Dermis microvascular lymphatic vessel endothelial cell (primary cell): ENCODE measurements at places on chromosomes 5 and 9. TPM values are rescaled to one million over a fixed set of nuclear protein-coding genes. Genes with fewer than 3 reads are reported as not detected.

The PDZD2 gene
- 1.2 and 1.4 TPM in 2 replicates for total RNA-seq

The DRD1 gene
- not detected in 2 replicates for total RNA-seq

The ZNF189 gene
- total RNA-seq, result 21.7 and 23.1 TPM in 2 replicates

The GPRIN1 gene
- total RNA-seq, result 4.5 and 4.8 TPM in 2 replicates

The GRM6 gene
- total RNA-seq, result not detected in 2 replicates

The ANXA2R gene
- total RNA-seq, result 6.0 and 9.6 TPM in 2 replicates

The CAMK4 gene
- total RNA-seq, result under 0.01 and 0.13 TPM in 2 replicates

The SLC45A2 gene
- under 0.01 TPM in 1 of 2 replicates, not detected in the other for total RNA-seq
